ENCODE measurements at places on chromosomes 16 and 17.

DNA sequence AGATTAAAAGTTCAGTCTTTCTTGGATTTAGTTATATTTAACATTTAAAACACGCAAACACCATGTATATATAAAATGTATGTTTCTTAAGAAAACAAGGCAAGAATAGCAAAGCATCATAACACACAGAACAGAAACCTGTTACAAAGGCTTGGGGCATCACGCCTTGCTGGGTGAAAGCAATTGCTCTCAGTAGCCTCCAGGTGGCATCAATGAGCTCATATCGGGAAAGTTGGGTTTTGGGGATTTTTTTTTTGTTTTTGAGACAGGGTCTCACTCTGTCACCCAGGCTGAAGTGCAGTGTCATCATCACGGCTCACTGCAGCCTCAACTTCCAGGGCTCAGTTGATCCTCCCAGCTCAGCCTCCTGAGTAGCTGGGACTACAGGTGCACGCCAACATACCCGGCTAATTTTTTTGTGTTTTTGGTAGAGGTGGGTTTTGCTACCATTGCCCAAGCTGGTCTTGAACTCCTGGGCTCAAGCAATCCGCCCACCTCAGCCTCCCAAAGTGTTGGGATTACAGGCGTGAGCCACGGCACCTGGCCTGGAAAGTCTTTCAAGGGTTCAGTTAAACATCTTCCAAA is 56.9 kb downstream of the CYB5D2 start:
- peak; percentile 51 for DNase-seq

- no peak for DNase-seq
Measured at GRCh38 chr16:27241658-27242057, 26.9 kb downstream of the NSMCE1 start.

DNA sequence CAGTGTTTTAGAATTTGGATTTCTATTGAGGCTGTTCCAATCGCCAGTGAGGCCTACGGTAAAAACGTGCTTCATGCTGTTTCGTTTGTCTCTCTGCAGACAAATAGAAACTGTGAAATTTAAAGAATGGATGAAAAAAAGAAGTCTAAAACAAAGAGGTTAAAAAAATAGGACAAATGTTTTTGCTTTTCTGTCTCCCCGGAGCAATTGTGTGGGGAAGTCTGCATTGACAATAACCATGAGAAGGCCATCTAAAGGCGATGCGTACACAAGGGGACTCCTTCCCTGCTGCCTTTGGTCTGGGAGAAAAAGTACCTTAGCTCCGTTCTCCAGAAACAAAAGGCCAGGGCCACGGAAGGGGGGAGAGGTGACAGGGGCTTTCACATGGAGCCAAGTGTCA is 4.6 kb upstream of the ZFHX3 start:
- no peak for DNase-seq

DNA sequence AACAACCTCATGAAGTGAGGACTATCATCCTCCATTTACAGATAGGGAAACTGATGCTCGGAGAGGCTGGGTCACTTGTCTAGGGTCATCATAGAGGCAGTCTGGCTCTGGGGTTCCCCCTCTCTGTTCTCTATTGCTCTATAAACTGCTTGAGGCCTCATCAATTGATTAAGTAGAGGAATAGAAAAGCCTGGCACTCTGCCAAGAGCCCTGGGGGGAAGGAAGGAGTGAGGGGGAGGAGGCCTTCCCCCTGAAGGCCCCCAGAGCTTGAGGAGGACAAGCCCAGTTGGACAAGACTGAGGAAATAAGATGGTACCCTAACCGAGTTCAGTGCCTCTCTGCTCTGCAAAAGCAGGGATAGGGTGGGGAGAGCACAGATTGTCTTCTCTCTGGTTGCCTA is 21.0 kb downstream of the SDK2 start:
- no peak for DNase-seq

- no peak for DNase-seq
Measured at GRCh38 chr16:15885560-15886001, 2.8 kb downstream of the CEP20 start.

- no peak for DNase-seq
Measured at GRCh38 chr17:14316126-14316832, 15.4 kb downstream of the HS3ST3B1 start.

DNA sequence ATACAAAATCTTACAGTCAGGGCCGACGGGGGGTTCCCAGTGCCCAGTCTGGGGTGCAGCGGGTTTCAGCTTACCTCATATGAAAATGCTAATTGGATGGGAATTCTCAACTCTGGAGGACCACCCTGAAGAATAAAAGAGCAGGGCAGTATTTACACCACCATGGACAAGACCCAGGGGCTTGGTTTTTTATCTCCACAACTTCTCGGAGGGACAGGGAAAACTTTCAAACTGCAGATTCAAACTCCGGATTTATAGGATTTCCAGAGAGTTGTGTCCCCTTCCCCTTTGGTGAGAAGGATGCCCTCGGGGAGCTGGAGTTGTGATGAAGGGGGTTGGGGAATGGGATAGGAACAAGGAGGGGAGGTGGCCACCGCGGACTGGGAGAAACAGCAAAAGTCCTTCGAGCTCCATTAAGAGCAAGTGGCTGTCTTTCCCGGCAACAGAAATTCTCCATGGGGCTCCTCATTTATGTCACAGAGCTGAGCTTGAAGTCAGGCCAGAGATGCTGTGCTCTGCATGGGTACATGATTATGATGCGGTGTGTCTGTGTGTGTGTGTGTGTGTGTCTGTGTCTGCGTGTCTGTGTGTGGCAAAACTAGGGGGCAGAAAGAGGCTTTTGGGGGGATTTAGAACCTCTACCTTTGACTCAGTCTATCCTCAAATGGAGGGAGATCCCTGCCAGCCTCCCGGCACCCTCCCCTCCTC is 15.7 kb downstream of the FOXL1 start:
- peak; percentile 42 for DNase-seq

DNA sequence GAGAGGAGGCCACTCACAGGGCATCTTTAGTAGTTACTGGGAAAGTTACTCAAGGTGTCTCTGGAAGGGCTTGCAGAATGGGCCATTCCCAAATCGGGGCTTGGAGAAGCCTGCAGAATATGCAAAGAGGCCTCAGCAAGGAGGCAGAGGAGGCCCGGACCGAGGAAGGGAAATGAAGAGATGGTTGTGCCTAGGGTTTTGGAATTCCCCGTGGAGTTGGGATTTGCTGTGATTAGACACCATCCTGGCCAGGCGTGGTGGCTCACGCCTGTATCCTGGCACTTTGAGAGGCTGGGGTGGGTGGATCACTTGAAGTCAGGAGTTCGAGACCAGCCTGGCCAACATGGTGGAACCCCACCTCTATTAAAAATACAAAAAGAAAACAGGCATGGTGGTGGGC is 193.0 kb downstream of the IRF8 start:
- DNase-seq = no peak

GRCh38 chr17:67385122-67385988 is 8.3 kb downstream of the PITPNC1 start:
- no peak for DNase-seq

GRCh38 chr16:31710134-31710533 is 163.5 kb upstream of the ZNF267 start:
- DNase-seq = no peak

DNA sequence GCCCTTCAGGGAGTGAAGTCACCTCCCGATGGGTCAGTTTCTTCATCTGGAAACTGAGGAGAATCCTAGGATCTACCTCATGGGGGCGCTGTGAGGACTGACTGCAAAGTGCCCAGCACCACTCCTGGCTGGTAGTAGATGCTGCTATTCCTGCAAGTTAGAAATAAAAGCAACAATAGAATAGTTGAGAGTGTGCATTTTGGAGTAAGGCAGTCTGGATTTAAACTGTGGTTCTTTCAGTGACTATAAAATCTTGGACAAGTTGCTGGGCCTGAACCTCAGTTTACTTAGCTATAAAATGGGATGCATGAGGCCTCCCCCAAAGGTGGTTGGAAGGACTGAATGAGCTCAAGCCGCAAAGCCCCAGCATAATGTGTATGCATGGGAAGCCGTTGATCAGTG is 70.6 kb downstream of the CYB5B start:
- DNase-seq = no peak

DNA sequence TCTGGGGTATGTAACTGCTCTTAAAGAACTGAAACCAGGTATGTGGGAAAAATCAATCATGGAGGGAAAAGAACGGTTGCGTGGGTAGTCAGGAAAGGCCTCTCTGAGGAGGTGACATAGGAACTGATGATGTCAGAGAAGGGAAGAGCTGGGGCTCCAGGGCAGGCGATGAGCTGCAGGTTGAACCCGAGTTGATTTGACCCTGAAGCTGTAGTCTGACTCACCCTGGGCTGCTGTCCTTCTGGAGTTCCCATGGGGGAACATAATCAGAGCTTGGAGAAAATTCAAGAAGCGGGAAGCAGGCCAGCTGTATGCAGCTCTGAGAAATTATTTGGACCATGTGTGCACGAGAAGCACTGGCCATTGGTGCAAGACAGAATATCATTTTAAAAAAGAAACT is 16.7 kb downstream of the SLC6A2 start:
- DNase-seq = peak; percentile 51

DNA sequence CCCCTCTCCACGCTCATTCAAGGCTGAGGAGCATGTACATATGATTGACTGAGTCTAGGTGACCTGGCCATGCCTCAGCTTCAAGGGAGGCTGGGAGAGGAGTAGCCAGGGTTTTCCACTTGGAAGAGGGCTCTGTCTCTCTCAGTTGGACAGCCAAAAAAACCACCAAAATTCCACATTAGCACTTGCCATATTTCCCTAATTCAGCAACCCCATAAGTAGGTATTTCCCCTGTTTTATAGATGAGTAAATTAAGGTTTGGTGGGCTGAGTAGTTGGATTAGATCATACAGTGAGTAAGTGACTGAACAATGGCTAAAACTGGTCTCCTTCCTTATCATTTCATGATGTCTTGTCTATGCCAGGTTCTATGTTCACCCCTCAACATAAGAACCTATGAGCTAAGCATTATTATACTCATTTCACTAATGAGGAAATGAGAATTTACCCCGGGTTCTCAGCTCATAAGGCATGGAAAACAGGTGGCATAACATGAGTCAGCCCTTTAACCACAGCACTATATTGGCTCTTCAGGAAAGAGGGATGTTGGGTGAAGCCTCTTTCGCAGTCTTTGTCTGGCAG is 68.0 kb upstream of the GAS7 start:
- no peak for DNase-seq

Data from fibroblast of skin of scalp (primary cell).